Right lung (tissue), 10 donors: ENCODE measurements at places on chromosomes 4 and X. TPM values are rescaled to one million over a fixed set of nuclear protein-coding genes. Genes with fewer than 3 reads are reported as not detected.
A peak's percentile ranks its signal among the peaks of the same experiment; 100 is the strongest.

FGF5 gene
- polyA plus RNA-seq, result not detected

ARHGAP24 gene
- 30.6 TPM for polyA plus RNA-seq

PABPC1L2B gene
- not detected for polyA plus RNA-seq

ZAR1 gene
- not detected for polyA plus RNA-seq

CLGN gene
- polyA plus RNA-seq, result 4.0 TPM

MAD2L1 gene
- 59.9 TPM for polyA plus RNA-seq

GLRA2 gene
- polyA plus RNA-seq, result 0.40 TPM

MAGEA4 gene
- not detected for polyA plus RNA-seq

- no peak for DNase-seq
Observed at GRCh38 chrX:2627272-2627867, 63.7 kb upstream of the CD99 start.

DNA sequence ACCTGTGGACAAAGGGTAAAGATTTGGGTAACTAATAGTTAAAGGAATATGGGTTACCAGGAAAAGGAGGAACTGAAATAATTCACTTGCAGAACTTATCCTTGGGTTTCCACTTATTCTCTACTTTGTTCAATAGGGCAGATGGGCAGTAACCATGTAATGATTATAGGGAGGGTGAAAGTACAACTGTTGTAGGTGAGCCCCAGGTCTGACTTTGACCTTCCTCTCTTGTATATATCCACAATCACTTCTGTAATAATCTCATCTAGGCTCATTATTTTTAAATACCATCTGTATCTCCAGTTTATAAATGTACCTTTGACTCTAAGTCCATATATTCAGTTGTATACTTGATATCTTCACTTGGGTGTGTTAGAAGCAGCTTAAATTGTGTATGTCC is 32.1 kb downstream of the CXXC4 start:
- DNase-seq, result no peak

GRCh38 chrX:55758033-55758432 is 40.5 kb downstream of the RRAGB start:
- no peak for DNase-seq

- no peak for DNase-seq
Observed at GRCh38 chrX:33415459-33415858, 204.1 kb upstream of the DMD start.

GRCh38 chrX:149498767-149499166 is 6.3 kb downstream of the IDS start:
- no peak for DNase-seq

DNA sequence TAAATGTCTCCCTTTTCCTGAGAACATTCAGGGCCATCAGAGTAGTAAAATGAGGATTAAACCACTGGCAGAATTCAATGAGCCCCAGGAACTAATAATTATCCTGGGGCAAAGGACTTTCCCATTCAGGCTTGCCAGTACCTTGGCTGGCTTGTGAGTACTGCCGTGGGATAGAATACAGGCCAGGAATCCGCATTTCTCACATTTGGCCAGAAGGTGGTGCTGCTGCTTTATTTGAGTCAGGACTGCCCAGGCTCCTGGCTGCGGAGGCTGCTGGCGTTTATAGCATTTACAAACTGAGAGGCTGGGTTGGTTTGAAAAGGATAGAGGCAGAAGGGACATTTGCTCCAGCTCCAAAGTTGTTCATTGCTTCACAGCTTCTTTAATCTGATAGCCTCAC is 91.4 kb downstream of the RTL9 start:
- peak; percentile 79 for DNase-seq

- no peak for DNase-seq
Observed at GRCh38 chrX:39528161-39528916, 569.4 kb downstream of the BCOR start.

DNA sequence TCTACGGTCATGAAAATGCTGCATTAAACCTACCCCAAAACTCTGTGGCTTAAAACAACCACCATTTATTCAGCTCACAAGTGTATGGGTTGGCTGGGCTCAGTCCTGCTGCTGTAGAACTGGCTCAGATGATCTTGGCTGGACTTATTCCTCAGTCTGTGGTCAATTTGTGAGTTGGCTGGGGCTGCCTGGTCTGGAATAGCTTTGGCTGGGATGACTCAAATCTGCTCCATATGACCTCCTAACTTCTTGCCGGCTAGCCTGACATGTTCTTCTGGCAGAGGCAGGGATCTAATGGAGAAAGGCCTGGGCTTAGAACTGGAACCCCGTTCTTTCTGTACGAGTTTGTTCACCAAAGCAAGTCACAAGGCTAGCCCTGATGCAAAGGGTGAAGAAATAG is 71.7 kb downstream of the CFAP299 start:
- DNase-seq, result no peak

GRCh38 chr4:170306208-170306607 is 216.5 kb upstream of the AADAT start:
- no peak for DNase-seq

DNA sequence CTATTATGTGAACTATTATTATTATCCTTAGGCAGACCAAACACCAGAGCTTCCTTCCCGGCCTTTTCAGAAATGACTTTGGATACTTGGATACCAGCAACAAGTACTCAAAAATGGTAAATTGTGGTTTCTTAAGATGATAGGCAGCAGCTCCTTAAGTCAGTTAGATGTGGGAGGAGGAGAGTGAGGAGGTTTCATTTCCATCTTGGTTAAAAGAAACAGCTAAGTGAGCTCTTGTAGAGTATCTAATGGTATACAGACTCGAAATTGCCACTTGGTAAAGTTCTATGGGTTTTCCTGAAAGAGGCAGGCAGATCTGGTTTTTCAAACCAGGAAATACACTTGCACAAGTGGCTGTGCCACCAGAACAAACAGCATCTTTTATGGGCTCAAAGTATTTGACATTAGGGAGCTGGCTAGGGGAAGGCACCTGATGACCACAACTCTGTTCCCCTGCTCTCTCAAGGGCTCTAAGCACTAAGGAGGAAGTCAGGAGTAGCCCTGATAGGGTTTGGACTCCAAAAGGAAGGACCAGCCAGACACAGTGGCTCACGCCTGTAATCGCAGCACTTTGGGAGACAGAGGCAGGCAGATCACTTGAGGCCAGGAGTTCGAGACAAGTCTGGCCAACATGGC is 130.9 kb downstream of the TMEM164 start:
- no peak for DNase-seq

DNA sequence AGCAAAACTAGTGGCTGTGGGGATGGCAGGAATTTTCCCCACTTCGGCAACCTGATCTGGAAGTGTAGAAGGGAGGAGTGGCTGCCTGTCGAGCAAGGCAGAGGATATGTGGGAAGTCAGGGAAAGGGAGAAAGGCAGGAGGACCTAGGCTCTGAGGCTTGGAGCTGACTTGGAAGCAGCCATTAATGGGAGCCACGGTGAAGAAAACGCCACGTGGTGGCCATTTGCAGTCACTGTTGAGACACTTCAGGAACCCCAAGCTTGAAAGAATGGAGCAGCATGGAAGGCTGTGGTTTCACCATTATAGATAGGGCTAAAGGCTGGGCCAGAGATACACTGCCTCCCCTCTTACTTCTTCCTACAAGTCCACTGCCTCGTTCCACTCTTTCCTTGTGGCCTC is 41.8 kb upstream of the MAML3 start:
- DNase-seq, result no peak
